ENCODE measurements at places on chromosomes 16 and 17.

DNA sequence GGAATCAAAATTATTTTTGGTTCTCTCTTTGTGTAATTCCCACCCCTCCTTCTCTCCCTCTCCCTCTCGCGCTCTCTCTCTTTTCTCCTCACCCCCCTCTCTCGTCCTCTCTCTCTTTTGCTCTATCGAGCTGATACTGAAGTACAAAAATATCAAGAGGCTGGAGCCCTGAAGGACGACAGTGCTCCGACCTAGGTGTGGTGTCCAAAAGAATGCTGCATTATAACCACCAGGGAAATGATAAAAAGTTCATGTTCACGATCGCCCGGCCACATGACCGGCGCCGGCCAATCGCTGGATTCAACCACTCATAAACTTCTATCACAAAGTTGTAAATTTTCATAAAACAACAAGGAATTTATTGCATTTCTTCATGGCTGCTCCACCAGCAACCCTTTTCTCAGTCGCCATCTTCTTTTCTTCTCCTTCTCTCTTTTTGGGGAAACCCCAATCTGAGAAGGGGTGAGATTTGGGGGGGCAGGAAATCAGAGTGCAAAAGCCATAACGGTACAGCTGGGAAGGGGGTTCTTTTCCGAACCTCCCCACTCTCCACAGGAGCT, at the start of gene HOXB6:
Gene HOXB6, minus strand, starts transcription at position 217 of the 560 bp plus-strand sequence. CDS start 6,836 bp downstream, outside the sequence.
- no peak for DNase-seq

GRCh38 chr17:58267347-58268324, 13.1 kb downstream of the MPO start:
- no peak for DNase-seq

GRCh38 chr16:84925773-84926372, 85.5 kb downstream of the ZDHHC7 start:
- no peak for DNase-seq

- no peak for DNase-seq
Observed at GRCh38 chr17:35732806-35733136, 1.3 kb downstream of the RASL10B start.

GRCh38 chr16:11473728-11474127, 113.0 kb downstream of the LITAF start:
- no peak for DNase-seq

GRCh38 chr17:9009737-9010136, 11.6 kb upstream of the NTN1 start:
- DNase-seq, result no peak

GRCh38 chr17:19672009-19672750, 23.6 kb downstream of the ALDH3A2 start:
- DNase-seq, result no peak

DNA sequence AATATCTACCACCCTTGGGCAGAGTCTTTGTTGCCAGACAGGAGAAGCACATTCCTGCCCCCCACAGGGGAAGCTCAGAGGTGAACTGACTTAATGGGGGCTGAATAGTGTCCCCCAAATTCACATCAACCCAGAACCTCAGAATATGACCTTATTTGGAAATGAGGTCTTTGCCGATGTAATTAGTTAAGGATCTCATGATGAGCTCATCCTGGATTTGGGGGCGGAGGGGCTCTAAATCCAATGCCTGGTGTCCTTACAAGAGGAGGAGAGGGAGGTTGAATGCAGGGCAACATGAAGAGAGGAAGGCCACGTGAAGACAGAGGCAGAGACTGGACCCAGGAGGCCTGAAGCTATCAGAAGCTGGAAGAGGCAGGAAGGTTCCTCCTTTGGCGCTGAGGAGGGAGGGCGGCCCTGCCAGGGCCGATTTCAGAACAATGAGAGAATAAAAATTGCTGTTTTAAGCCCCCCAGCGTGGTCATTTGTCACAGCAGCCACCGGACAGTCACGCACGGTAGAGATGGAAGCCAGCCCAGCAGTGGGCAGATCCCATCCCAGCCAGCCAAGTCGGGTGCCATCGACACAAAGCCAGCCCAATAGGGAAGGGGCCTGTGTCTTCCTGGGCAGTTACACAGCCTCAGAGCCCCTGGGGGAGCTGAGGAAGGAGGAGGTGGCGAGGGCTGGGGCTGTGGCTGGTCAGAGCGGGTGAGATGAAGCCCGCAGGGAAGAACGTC, 21.3 kb downstream of the C16orf74 start:
- no peak for DNase-seq

DNA sequence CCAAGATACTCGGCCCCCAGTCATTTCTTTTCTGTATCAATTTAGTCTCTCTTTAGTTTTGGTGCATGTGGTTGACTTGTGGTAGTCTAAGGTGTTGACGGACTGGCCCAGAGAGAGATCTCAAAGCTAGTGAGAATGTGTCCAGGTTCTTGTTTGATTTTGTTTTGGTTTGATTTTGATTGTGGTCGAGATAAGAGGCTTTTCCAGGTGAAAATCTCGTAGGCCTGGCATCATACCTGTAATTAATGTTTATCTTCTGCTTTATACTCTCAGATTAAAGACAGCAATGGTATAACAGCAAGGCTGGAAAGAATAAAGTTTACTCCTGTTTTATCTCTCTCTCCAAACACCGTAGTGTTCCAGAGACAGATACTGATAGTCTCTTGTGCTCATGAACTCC, 172.4 kb upstream of the CACNG5 start:
- DNase-seq, result no peak

GRCh38 chr17:20156196-20157000, 147.2 kb downstream of the SPECC1 start:
- DNase-seq, result peak; percentile 1

All from COR-L47 (cell line).